ENCODE measurements at places on chromosomes 12 and 14.

GRCh38 chr12:79444089-79444488, 246.7 kb downstream of the PAWR start:
- no peak for DNase-seq

- no peak for DNase-seq
Measured at GRCh38 chr12:25615119-25615518, 62.0 kb upstream of the LMNTD1 start.

- DNase-seq = no peak
Measured at GRCh38 chr14:98208943-98209342, 1063.1 kb downstream of the BCL11B start.

- no peak for DNase-seq
Measured at GRCh38 chr14:99883866-99884650, 90.8 kb downstream of the EML1 start.

DNA sequence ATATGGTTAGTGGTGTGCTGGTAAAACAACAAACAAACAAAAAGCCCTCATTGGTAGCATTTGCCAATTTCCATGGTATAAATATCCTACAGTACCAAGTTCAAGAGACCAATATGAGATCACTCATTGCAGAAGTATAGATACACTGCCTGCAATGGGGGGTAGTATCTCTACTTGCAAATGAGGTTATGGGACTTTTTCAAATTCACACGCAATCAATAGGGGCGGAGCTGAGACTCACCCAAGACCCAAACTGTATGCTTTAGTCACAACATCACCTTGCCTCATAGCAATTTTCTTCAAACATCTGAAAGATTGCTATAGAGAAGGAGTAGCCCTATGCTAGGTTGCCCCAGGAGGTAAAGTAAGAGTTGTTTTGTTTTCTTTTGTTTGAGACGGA, 93.7 kb downstream of the VCPKMT start:
- no peak for DNase-seq

DNA sequence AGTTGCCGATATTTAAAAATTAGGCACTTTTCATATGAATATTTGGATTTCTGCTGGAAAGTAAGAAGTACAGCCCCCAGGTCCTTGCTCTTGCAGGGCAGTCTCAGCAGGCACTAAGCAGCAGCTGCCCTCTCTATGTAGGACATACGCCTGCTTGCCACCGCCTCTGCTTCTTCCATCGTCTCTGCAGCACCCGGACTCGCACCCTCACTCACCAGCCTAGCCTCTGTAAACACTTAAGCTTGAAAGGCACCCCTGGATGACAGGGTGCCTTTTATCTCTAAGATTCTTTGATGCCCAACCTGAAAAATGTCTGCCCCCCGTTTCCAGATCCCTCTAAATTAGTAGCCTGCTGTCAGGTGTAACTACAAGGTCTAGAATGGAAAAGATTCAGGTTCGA, 19.0 kb downstream of the OTUB2 start:
- DNase-seq = no peak

- no peak for DNase-seq
Measured at GRCh38 chr14:99663386-99664057, 18.6 kb downstream of the HHIPL1 start.

- DNase-seq = peak; percentile 0
Measured at GRCh38 chr14:99256483-99256874, 15.5 kb downstream of the BCL11B start.

DNA sequence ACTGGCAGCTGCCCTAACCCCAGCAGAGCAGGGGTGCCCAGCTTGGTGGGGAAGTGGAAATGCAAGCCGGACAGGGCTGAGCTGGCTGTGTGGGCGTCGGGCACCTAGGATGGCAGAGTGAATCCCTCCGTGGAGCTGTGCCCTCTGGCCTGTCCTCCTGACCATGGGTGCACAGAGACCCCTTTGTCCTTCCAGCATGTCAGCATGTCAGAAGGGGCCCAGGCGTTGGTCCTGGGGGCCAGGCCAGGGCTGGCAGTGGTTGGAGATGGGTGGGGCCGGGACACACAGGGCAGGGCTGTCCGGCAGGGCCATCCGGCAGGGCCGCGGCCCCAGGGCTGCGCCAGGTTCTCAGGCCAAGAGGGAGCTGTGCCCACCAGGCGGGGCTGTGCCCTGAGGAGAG, 8.8 kb upstream of the TEX22 start:
- no peak for DNase-seq

GRCh38 chr12:27588776-27589175, 64.8 kb downstream of the PPFIBP1 start:
- DNase-seq = no peak

- no peak for DNase-seq
Measured at GRCh38 chr12:7282844-7283243, 21.0 kb upstream of the ACSM4 start.

DNA sequence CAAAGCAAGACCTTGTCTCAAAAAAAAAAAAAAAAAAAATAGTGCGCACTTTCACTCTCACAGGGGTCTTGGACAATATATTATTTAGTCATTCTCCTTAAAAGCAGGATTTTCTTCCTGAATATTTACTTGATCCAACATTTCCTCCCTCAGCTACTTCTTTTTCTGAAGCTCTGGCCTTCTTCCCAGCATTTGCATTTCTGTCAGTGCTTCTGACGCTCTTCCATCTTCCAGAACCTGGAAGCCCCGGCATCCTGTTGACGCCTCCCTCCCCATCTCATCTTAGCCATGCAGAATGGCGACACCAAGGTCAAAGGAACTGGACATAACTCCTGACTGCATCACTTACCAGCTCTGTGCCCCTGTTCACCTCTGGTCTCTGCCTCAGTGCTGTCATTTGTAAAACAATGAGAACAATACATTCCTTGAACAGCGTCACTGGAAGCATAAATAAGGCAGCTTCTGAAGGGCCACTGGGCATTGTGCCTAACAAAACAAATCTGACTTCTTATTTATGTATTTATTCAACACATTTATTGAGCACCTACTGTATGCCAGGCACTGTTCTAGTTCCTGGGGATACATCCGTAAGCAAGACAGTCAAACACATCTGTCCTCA, 90.9 kb upstream of the MDM1 start:
- no peak for DNase-seq

GRCh38 chr14:26370115-26370514, 227.7 kb downstream of the NOVA1 start:
- no peak for DNase-seq

DNA sequence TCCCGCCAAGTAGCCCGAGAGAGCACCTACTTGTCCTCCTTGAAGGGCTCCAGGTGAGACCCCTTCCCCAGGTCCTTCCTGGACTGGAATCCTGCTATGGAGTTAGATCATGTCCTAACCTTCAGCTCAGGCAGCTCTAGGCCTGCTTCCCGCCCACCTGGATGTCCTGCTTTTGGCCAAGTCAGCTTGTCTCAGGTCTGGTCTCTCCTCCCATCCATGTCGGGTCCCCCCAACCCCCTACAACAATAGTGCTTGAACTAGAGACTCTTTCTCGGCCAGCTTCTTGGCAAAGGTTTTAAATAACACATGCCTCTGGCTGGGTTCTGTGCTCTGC, 3.6 kb downstream of the NAB2 start:
- DNase-seq = no peak

DNA sequence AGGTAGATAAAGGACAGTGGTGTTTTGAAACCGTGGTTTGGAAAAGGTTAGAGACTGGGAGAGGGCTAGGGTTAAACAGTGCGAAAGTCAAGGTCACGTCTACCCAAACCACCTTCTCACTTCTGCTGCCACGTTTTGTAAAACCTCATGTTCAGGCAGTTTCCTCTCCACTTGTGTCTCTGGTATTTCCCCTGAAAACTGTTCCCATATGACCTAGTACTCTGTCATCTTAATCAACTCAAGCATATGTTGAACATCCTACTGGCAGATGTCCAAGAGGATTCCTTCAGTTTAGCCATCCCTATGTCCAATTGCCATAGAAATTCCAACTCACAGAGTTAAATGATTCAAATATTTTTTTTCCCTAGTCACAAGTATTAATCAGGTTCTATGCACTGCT, 17.4 kb downstream of the CLEC4C start:
- no peak for DNase-seq

DNA sequence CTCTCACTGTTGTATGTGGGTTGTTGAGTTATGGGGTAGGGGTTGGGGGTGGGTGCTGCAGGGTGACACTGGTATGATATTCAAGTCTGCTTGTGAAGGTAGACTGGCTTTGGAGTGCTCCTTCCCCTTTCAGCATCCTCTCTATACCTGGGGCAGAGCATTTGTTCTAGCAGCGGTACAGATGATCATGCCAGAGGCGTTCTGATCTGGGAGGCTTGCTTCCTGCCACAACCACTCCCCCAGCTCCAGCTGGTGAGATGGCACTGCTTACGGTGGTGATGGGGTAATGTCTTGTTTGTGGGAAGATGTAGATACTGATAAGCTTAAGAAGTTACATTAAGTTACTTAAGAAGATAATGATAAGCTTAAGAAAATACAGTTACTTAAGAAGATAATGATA, 131.8 kb downstream of the ERC1 start:
- peak; percentile 68 for DNase-seq

DNA sequence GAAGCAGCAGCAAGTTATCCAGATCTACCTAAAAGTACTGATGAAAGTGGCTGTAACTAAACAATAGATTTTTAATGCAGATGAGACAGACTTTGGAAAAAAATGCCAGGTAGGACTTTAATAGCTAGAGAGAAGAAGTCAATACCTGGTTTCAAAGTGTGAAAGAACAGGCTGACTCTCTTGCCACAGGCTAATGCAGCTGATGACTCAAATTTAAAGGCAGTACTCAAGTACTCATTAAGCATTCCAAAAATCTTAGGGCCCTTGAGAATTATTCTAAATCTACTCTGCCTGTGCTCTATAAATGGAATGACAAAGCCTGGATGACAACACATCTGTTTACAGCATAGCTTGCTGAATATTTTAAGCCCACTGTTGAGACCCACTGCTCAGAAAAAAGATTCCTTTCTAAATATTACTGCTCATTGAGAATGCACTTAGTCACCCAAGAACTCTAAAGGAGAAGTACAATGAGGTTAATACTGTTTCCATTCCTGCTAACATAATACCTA, 68.6 kb upstream of the SYT1 start:
- DNase-seq = no peak

DNA sequence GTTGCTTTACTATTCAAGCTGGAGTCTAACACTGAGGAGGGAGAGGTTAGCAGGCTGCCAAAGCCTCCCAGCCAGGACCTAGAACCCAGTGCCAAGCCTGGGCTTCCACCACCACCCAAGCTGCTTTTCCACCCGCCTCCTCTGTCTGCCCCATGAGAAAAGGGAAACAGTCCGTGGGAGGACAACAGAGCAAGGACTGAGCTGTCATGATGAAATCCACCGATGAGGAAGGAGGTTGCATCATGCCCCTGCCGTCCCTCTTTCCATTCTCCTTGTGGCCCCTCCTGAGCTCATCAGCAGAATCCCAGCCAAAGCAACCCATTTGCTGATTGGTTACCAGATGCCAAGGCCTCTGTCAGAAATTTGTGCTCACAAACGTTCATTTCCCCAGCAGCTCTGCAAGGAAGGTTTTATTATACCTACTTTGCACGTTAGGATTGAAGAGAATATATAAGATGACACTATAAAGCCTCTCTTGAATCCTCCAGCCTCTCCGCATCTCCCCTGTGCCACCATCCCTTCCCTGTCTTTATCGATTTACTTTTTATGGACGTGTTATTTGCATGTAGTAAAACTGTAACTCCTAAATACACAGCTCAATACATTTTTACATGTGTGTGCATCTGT, 6.3 kb upstream of the SERPINA1 start:
- DNase-seq = no peak

DNA sequence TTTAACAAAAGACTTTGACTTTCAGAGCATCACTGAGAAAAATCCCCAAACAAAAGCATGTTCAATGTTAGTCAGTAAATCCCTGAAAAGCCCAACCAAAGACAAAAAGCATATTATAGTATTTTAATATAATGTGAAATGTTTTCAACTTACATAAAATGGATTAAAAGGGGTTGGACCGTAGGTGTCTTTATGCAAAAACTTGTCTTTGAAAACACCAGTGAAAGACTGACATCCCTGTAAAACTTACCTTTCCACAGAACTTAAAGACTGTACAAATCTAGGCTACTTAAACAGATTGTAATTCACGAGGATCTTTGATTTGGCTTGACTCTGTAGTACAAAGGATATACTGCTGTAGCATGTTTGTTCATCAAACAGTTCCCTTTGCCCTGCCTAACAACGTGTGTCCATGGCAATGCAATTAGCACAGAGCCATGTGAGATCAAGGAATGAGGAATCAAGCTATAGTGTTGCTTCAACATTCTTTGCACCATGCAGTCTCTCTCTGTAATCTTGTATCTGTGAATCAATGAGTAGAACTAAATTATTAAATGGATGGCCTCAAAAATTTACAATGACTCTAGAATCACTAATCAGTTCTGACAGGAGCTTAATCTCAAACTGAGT, 138.5 kb upstream of the SYT1 start:
- no peak for DNase-seq

Measured in CD4-positive, alpha-beta memory T cell (primary cell).